Activated CD4-positive, alpha-beta T cell treated with anti-CD3 and anti-CD28 coated beads for 36 hours (primary cell): ENCODE measurements at places on chromosomes 12 and 14. TPM values are rescaled to one million over a fixed set of nuclear protein-coding genes. Genes with fewer than 3 reads are reported as not detected.

The KRT72 gene
- total RNA-seq, result 3.2 TPM

The TAMALIN gene
- 11.5 TPM for total RNA-seq

The KRT6C gene
- not detected for total RNA-seq

The PEBP1 gene
- 117 TPM for total RNA-seq

The HAL gene
- total RNA-seq, result 0.25 TPM

The SERPINA10 gene
- not detected for total RNA-seq

The TDRD9 gene
- total RNA-seq, result 0.62 TPM

The STON2 gene
- 0.05 TPM for total RNA-seq

The FOXN4 gene
- total RNA-seq, result not detected

The KRT86 gene
- not detected for total RNA-seq

The CBLN3 gene
- 11.6 TPM for total RNA-seq

The WNT1 gene
- total RNA-seq, result not detected

The ZDHHC22 gene
- not detected for total RNA-seq

The PLEKHD1 gene
- 0.05 TPM for total RNA-seq

The ANKS1B gene
- total RNA-seq, result 0.19 TPM

The TMEM233 gene
- total RNA-seq, result not detected

The ACTR6 gene
- total RNA-seq, result 21.6 TPM

The CDK2 gene
- total RNA-seq, result 149 TPM

The ATL1 gene
- 0.82 TPM for total RNA-seq

The DPY19L2 gene
- total RNA-seq, result 0.70 TPM

The CCDC175 gene
- not detected for total RNA-seq

The SCN8A gene
- total RNA-seq, result 0.69 TPM

The ACOT6 gene
- not detected for total RNA-seq

The RNASE11 gene
- not detected for total RNA-seq

The RESF1 gene
- 52.0 TPM for total RNA-seq

The RPL10L gene
- total RNA-seq, result not detected

The KLHDC1 gene
- 1.3 TPM for total RNA-seq

The OASL gene
- total RNA-seq, result 19.6 TPM

The CLEC2A gene
- not detected for total RNA-seq

The CRADD gene
- 5.7 TPM for total RNA-seq

The CCNB1IP1 gene
- total RNA-seq, result 57.4 TPM

The SLC38A4 gene
- not detected for total RNA-seq

The NRXN3 gene
- not detected for total RNA-seq

The SERPINA6 gene
- total RNA-seq, result not detected

The RND1 gene
- total RNA-seq, result 3.3 TPM
